Fibroblast of the aortic adventitia (primary cell): ENCODE measurements at places on chromosomes 7 and 10. TPM values are rescaled to one million over a fixed set of nuclear protein-coding genes. Genes with fewer than 3 reads are reported as not detected.

Gene GRID1
- total RNA-seq, result not detected in 2 replicates

Gene DPP6
- not detected in 2 replicates for total RNA-seq

Gene CLDN4
- total RNA-seq, result 0.54 and 0.74 TPM in 2 replicates

Gene LIPN
- total RNA-seq, result not detected in 2 replicates

Gene AKR1C4
- total RNA-seq, result not detected in 2 replicates

Gene FZD8
- 8.8 and 15.4 TPM in 2 replicates for total RNA-seq

Gene PILRA
- 0.27 TPM in 1 of 2 replicates, not detected in the other for total RNA-seq

Gene NEUROD6
- not detected in 2 replicates for total RNA-seq

Gene CYP2C19
- total RNA-seq, result not detected in 2 replicates

Gene ALOX5
- total RNA-seq, result not detected in 2 replicates

Gene ATXN7L1
- total RNA-seq, result 2.7 and 13.8 TPM in 2 replicates

Gene TMEM273
- 0.57 TPM in 1 of 2 replicates, not detected in the other for total RNA-seq

Gene KCND2
- total RNA-seq, result 11.3 and 100 TPM in 2 replicates

DNA sequence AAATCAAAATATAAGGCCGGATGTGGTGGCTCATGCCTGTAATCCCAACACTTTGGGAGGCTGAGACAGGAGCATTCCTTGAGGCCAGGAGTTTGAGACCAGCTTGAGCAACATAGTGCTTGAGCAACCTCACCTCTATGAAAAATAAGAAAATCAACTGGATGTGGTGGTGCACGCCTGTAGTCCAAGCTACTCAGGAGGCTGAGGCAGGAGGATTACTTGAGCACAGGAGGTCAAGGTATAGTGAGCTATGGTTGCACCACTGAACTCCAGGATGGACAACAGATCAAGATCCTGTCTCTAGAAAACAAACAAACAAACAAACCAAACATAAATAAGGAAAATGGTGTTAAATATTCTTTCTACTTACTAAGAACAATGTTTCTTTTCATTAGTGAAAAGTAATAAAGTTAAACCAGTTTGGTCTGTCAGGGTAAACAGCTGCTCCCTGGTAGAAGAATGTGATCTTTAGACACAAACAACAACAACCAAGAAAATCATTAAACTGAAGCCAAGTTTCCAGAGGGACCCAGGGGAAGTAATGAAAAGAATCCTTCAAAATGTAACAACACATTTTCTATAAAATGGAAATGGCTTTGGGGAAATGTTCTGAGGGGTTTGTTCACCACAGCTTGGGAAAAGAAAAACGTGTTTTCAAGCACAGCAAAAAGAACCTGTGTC is 17.5 kb upstream of the BAG3 start:
- DNase-seq, result no peak

- no peak for DNase-seq
Observed at GRCh38 chr10:23311034-23311433, 33.6 kb downstream of the C10orf67 start.

- no peak for DNase-seq
Observed at GRCh38 chr7:29454899-29455451, 108.7 kb upstream of the PRR15 start.

DNA sequence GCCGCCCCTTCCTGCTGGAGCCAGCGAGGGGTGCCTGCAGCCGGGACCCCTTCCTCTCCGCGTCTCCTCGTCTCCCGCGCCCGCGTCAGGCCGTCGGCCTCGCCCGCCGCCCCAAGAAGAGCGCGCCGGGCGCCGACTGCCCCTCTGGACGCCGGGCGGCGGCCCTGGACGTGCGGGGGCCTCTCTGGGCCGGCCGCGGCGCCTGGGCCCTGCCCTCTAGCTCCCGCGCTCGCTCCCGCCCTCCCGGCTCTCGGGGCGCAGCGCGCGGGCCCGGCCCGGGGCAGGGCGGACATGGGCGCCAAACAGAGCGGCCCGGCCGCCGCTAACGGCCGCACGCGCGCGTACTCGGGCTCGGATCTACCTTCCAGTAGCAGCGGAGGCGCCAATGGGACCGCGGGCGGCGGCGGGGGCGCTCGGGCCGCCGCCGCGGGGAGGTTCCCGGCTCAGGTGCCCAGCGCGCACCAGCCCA is 704 bp downstream of the ZNRF2 start:
- no peak for DNase-seq

DNA sequence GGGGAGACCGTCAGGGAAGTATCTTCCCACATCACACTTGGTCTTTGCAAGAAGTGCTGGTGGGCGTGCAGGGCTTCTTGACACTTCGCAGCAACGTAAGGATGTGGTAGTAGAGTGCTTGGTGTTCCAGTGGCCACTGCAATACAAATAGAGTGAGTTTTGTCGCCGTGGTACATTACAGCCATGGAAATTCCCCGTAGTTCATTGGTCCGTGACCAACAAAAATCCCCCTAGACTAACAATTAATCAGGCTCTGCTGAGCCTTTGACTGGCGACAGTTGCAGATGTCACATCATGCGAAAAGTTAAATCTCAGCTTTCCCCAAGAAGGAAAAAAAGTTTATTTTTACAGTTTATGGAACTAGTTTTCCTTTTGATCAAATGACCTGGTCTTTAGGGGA is 134.7 kb downstream of the MGMT start:
- DNase-seq, result no peak

DNA sequence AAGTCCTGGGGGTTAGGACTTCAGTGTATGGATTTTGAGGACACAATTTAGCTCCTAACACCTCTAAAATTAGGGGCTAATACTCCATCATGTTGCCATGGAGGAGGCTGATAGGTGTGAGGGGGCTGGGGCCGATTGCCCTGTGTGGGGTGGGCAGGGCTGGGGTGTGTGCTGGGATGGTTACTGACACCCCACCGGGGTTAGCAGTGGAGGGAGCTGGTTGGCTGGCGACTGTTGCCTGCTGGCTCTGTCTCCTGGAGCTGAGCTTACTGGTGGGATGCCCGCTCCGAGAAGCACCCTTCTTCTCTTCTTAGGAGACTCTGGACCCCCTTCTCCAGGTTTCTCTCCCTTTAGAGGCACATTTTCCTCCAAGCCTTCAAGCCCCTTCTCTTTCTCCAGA is 22.2 kb upstream of the SH2D4B start:
- no peak for DNase-seq

- DNase-seq, result peak; percentile 34
Observed at GRCh38 chr7:43112941-43113621, 634 bp downstream of the HECW1 start.

- no peak for DNase-seq
Observed at GRCh38 chr7:99618726-99619125, 2.0 kb downstream of the ZSCAN25 start.

GRCh38 chr7:156036153-156036552 is 223.9 kb upstream of the SHH start:
- no peak for DNase-seq

- DNase-seq, result peak; percentile 44
Observed at GRCh38 chr7:95609277-95609971, 13.1 kb upstream of the PDK4 start.

DNA sequence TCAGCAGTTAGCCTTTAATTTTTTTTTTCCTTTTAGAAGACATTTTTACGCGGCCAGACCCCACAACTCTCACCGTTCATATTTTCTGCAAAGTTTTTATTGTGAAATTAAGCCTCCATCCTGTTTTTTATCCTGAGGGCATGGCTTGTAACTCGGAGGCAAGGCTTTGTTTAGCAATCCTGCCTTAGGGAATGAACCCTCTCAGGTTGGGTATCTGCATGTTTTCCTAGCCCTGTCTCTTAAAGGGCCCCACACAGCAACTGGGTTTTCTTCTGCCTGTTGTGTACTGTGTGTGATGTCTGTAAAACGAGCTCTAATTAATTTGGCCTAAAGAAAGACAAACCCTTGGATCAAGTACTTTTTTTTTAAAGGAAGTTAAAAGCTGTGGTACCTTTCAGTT is 130.2 kb upstream of the COBL start:
- DNase-seq, result no peak

GRCh38 chr10:59688921-59689351 is 20.7 kb downstream of the SLC16A9 start:
- no peak for DNase-seq

DNA sequence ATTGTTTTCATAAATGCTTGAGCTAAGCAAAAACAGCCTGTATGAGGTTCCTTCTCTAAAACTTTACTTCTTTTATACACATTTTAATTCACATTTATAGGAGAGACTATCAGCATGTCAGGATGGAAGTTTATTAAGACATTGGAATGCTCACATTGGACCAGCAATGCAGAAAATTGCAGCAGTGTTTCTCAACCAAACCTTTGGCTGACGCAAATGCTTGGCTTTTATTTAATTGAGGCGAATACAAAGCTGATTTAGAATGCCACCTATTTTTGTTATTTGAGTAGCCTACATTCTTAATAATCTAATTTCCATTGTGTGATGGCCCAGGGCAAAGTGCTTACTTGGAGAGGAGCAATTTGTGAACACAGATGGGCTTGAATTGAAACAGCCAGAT is 283.2 kb downstream of the ARL4A start:
- peak; percentile 34 for DNase-seq

GRCh38 chr7:131493581-131493980 is 62.8 kb downstream of the PODXL start:
- DNase-seq, result no peak

- DNase-seq, result no peak
Observed at GRCh38 chr7:121196286-121196685, 132.5 kb upstream of the WNT16 start.

DNA sequence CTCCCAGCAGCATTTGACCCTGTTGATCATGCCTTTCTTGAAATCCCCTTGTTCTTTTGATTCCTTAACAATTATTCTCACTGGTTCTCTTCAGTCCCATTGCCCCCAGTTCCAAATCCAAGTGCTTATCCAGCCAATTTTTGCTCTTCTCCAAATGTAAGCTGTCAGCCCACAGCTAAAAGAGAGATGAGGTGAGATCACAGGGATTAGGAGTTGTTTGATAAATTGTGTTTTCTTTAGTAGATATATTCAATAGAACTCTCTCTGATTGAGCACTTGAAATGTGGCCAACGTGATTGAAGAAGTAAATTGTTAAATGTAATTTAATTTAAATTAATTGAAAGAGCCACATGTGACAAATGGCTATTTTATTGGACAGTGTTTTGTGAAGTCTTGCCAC is 76.6 kb upstream of the NME8 start:
- DNase-seq, result no peak

DNA sequence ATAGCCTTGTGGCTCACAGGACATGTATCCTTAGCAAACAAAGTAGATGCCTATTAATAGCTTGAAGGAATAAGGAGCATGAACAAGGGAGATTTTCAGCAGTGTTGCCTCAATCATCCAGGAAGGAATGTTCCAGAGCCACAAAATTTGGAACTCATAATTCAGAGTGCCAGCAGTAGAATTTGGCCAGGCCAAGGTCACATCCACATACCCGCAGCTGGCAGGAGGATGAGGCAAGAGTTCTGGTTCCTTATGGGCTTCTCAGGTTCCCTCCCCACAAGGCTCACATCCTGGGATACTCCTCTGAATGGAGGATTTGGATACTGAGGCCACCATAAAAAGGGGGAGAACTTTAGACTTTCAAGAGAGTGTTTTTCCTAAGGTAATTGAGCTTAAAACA is 45.8 kb downstream of the SUFU start:
- no peak for DNase-seq

- DNase-seq, result no peak
Observed at GRCh38 chr7:98810153-98810802, 59.5 kb downstream of the TMEM130 start.

GRCh38 chr10:64586934-64587503 is 1065.8 kb downstream of the REEP3 start:
- DNase-seq, result no peak

- no peak for DNase-seq
Observed at GRCh38 chr7:47663213-47663612, 81.3 kb upstream of the TNS3 start.

DNA sequence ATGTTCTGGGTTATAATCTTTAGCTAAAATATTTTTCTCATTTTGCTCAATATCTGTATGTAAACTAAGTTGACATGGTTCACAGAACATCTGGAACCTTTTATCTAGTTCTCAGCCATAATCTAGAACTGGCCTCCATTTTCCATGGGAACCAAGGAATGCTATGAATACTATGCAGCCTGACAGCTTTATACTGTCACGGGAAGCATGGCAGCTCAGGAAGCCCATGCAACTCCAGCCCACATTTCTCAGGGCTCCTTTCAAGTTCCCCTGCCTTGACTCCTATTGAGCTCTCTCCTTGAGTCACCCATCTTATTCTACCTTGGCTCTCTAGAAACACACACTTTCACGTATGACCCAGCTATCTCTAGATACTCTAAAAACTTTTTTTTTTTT is 36.6 kb upstream of the PRKAR2B start:
- DNase-seq, result no peak

GRCh38 chr7:112995059-112995824 is 91.4 kb downstream of the GPR85 start:
- DNase-seq, result peak; percentile 86

- DNase-seq, result no peak
Observed at GRCh38 chr10:44757551-44758205, 153.5 kb upstream of the TMEM72 start.
